ENCODE measurements at places on chromosomes 1 and 21.
A peak's percentile ranks its signal among the peaks of the same experiment; 100 is the strongest.

DNA sequence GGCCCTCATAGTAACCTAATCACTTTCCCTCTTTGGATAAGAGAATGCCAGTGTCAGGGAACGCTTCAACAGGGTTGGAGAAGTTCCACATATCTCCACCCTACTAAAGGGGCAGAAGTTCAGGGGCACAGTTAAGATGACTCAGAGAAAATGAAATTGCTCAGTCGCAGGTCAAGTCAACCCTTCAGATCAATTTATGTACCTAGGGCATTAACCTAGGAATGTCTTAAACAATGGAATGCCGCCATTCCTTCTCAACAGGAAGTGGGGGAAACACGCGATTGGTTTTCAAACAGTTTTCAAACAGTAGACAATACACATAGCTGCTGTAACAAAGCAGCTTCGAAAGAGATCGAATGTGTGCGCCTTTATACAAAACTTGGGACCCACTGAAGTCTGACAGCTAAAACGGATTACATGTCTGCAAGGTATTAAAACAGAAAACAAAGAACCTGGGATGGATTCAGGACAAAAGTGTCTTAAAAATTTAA lies 897 bp downstream of the SLC25A24 start:
- no peak for DNase-seq

DNA sequence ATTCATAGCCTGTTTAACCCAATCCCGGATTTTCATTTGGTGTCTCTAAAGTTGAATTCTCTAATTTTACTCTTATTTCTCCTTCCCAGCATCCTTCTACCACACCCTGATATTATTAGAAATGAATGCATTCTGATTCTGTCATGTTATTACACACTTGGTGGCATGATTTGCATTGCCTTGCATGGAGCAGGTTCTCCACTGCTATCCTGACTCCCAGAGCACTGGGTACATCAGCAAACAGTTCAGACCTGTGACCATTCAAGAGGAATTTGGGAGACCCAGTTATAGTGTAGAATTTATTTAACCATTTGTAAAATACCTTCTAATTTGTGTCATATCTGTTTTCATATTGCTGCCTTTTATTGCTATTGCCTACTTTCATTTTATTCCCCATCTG lies 2.6 kb downstream of the LRRC8B start:
- no peak for DNase-seq

DNA sequence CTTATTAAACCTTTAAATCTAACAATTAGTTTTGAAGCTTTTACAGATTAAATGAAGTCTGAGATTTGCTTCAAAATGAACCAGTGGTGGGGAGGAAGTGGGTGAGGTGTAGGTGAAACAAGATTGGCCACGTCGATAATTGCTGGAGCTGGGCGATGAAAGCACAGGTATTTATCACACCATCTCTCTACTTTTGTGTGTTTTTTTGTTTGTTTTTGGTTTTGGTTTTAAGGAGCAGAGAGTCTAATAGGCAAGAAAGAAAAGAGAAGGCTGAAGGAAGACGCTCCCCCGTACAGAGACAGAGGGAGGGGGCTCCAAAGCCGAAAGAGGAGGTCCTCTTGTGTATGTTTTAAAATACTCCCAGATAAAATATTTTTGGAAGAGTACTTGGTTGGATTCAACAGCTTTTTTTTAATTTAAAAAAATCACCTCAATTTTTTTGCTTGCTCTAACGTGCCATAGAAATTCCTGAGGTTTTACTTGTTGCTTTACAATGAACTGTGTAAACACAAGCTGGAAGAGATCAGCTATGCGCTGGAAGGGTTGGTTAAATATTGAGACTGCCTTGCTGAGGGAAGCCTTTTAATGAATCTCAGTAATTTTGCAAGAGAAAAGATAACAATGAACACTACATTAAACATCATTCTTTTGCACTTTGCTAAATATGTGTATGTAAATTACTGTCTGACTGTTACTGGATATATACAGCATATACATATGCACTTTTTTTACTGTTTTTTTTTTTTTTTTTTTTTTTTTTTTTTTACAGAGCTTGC lies 6.7 kb upstream of the LGALS8 start:
- no peak for DNase-seq

DNA sequence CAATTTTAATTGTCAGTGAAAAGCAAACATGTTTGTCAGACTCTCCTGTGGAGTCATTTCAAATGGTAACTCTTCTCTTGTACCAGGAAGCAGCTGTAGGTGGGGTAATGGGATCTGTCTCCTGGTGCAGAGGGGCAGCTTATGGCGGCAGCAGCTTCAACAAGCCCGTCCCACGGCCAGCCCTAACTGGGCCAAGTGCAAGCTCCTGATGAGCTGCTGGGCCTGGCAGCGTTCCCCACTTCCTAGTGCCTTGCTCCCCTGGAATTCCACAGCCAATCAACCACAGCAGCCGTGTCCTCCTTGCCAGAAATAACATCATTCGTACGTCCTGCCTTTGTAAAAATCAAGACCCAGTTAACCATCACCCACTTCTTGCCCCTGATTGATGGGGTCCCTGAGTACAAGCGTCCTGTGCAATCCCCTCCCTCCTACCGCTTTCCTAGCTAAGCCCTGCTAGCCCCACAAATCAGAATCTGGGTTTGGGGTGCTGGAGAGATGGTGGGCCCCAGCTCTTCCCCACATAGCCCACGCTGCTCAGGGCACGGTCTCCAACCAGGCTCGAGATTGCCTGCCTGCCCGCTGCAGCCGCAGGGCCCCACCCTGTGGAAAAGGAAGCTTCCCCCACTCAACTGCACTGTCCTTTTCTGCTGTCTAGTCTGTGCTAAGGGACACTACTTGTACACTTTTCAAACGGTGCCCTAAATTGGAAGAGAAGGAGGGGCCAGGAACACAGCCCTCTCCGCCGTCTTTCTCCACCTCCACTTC lies 61.2 kb downstream of the TOR1AIP2 start:
- no peak for DNase-seq

DNA sequence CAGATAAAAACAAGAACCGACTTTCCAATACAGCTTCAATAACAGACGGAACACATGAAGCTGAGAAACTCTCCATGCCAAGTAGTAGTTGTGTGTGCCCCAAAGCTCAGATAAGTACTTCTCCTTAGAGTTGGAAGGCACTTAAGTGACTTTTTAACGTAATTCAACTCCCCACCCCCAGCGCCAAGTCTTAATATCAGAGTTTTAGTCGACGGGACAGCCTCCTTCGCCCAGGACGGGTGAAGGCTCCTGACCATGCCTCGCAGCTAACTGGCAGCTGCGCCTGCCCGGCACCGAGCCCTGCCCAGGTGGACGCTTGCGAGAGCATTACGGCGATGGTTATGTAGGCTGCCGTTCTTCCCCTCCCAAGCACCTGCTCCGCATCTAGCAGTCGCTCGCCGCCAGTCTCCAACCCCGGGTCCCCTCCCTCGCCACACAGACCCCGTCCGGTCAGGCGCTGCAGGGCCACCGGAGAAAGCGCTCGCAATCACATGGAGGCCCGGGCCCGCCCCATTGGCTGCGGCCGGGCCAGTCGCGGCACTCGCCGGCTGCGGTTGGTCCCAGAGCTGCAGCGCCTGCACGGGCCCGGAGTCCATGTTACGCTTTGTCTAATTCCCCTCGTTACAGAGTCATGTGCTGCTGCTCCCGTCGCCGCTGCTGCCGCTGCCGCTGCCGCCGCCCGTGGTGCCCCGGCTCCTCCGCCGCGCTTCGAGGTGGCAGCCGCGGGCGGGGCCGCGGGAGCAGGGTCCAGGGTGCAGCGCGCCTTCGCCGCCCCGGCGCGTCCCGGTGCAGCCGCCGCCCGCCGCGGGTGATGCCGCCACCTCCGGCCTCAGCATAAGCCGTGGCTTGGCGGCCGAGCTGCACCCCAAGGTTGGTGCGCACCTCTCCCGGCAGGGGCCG lies at the start of gene LRRC8D:
Gene LRRC8D (plus strand): TSS at position 611 of the 900 bp plus-strand sequence. CDS start 112,037 bp downstream, outside the sequence.
- DNase-seq: peak; percentile 91

- DNase-seq: no peak
These were observed 5.4 kb downstream of the GPA33 start for GRCh38 chr1:167084757-167085156.

DNA sequence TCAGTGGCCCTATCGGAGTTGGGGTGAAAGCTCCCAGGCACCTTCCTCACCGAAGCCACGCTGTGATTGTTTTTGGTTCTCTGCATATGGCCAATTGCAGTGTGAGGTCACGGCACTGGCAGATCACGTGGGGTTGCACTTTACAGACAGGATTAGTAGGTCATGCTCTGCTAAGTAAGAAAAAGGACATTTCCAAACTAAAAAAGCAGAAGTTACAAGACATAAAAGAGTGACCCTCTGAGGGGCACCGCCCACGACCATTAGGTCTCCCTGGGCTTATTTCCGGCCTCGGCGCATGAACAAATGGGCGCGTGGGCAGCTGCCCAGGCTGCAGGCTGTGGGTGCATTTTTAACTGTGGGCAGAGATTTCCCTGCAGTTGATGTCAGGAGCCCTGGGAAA lies 2.0 kb downstream of the CAPN9 start:
- no peak for DNase-seq

- DNase-seq: no peak
These were observed 57.8 kb upstream of the COL6A2 start for GRCh38 chr21:46039891-46040660.

- DNase-seq: peak; percentile 54
These were observed 15.1 kb downstream of the BLACAT1 start for GRCh38 chr1:205440476-205441317.

DNA sequence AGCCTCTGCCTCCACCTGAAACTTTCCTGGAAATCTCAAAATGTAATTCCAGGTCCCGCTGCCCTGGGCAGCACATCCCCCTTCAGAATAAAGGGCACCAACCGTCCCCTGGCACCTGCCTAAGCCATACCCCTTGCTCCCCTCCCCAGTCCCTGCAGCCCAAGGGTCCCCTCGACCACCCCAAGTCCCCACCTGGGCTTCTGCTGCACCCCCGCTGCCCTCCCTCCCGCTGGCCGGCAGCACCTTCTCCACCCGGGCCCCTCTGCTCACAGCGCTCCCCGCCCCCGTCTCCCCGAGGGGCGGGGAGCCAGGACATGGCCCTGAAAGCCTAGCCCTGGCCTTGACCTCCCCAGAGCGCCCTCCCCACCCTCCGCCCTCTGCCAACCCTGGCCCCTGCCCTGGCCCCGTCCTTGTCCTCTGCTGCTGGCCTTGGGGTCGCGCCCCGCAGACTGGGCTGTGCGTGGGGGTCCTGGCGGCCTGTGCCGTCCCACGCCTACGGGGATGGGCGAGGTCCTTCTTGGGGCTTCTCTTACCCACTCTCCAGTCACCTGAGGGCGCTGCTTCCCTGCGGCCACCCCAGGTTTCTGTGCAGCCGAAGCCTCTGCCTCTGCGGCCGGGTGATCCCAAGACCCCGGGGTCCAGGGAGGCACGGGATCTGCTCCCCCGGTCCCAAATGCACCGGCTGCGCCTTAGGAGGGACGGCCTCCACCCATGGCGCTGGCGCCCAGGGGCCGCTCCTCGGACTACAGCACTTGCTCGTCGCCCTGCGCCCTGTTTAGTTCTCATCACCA lies 41.7 kb downstream of the WDR4 start:
- DNase-seq: no peak

DNA sequence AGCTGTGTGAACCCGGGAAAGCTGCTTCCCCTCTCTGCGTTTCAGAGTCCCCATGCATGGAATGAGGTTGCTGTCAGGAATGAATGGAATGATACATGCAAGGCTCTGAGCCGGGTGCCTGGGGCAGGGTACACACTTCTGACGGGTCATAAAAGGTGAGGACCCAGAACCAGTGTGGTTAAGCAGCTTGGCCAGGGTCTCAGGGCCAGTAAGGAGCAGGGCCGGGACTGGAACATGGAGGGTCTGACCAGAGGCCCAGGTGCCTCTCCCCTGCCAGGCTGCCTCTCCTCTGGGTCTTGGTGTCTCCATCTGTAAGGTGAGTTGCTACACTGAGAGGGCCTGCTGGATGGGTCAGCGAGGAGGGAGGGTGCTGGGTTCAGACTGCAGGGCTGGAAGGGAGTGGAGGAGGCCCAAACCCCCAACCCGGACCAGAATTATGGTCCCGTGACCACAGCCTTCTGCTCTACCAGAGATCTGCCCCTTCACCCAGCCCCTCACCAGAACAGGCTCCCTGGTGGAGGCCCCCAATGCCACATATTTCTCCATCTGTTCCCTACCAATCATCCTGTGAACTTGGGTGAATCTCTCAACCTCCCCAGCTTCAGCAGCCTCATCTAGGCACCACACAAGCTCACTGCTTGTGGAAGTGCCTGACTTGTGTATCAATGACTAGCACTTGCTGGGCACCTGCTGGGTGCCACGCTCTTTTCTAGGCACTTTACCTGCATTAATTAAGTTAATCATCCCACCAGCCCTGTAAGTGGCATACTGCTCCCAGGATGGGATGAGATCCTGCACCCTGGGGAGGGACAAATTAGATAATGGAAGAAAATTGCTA lies 16.2 kb upstream of the LRP8 start:
- DNase-seq: no peak

DNA sequence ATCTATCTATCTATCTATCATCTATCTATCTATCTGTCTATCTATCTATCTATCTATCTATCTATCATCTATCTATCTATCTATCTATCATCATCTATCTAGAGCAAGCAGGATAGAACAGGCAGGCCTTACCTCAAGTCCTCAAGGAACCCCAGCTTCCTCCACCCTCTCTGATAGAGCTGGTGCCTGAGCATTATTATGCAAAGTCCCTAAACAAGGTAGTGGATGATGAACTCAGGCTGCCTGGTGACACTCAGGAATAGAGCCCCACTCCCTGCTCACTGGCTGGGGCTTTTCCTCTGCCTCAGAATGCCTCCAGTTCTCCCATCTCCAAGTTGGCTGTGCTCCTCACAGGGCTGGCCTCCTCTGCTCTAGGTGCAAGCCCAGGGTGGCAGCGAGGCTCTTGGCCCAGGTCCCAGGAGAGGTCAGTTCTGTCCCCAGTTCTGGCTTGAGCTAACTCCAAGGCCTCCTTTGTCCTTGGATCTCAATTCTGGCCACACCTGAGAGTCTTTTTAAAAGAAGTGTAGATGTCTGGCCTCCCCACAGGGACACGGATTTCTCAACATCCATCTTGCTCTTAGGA lies 60.2 kb downstream of the PCP4 start:
- DNase-seq: peak; percentile 1

DNA sequence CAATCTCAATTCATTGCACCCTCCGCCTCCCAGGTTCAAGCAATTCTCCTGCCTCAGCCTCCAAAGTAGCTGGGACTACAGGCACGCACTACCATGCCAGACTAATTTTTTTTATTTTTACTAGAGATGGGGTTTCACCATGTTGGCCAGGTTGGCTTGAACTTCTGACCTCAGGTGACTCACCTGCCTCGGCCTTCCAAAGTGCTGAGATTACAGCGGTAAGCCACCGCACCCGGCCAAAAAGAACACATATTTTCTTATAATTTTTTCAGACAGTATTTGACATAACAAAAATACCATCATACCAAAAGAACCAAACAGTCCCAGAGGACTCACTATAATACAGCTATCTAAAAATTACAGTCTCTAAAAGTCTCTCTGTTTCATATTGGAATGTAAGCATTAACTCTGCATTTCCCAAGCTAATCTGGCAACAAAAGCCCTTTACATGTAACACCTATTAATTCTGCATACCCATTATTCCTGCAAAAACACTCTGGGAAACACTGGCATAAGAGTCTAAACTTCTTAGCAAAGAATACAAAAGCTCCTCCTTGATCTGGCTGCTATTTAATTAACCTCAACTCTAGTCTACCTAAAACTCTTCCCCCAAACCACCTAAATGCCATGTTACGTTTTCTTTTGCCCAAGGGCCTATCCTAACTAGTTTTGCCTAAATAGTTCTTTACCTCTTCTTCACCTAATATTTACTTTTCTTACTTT lies 26.9 kb downstream of the WDR26 start:
- DNase-seq: no peak

GRCh38 chr1:65744731-65745130 lies 48.0 kb upstream of the PDE4B start:
- no peak for DNase-seq

GRCh38 chr1:36879613-36880012 lies 154.7 kb downstream of the GRIK3 start:
- no peak for DNase-seq

GRCh38 chr21:34813266-34813894 lies 144.6 kb downstream of the CLIC6 start:
- no peak for DNase-seq
